ENCODE measurements at places on chromosomes 7 and 10.

DNA sequence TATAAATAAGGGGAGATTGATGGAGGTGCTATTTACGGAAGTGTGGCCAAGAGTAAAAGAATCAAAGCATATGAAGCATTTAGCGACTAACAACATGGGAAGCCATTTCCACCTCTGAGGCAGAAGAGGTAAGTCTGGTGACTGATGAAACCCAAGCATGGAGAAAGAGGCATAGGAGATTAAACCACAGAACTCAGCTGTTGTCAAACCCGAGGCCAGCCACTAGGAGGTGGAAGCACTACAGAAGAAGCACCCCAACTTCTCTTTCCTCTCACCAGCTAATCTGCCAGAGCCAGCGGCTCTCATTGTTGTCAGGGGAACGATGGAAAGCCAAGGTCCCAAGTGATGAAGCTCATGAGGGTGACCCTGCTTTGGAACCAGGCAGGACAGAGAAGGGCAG, 19.6 kb upstream of the CNTNAP2 start:
- no peak for DNase-seq

GRCh38 chr10:60282771-60283353, 106.8 kb downstream of the ANK3 start:
- DNase-seq: no peak

DNA sequence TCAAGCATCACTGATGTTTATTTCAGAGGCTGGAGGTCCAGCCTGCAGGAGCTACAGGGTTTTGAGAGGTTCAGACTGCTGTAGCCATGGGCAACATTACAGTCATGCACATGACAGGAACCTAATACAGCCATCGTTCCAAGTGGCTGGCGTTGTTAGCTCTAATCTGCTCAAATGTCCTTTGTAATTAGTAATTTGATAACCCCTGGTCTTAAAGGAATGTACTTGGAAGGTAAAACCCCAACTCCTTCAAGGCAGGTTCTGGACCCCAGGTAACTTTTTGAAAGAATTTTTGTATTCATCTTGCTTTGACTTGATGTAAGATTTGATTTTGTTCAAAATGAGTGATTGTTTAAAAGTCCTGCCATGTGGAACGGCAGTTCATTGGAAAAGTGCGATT, 34.7 kb upstream of the FOXI2 start:
- DNase-seq: no peak

GRCh38 chr7:3070908-3071307, 27.2 kb upstream of the CARD11 start:
- DNase-seq: no peak

DNA sequence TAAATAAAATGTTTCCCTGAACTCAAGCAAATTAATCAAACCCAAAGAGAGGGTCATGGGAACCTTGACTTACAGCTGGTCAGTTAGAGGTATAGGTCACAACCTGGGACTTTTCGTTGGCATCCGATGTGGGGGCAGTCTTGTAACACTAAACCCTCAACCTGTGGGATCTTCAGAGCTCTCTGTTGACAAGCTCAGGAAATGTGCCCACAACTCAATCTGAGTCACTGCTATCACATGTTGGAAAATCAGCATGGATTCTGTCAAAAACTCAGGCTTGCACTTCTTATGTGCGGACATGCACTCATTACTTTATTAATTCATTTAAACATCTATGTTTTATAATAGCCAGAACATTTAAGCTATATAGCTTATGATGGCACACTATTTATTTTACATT, 424.6 kb upstream of the SORCS1 start:
- no peak for DNase-seq

DNA sequence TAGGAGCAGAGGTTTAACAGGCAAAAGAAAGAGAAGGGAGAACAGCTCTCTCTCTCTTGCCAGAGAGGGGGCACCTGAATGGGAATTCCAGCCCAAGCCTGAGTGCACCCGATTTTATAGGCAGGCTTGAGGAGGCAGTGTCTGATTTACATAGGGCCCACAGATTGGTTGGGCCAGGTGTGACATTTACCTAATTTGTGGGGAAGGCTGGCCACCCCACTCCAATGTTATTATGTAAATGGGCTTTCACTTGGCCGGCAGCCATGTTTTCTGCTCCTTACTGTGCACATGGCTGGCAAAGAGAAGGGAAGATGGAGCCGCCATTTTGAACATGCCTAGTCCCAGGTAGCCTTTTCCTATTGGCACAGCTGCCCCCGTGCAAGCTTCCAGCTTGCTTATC, 735.5 kb upstream of the AUTS2 start:
- DNase-seq: no peak

- DNase-seq: no peak
Observed at GRCh38 chr7:22008683-22009082, 63.0 kb upstream of the CDCA7L start.

DNA sequence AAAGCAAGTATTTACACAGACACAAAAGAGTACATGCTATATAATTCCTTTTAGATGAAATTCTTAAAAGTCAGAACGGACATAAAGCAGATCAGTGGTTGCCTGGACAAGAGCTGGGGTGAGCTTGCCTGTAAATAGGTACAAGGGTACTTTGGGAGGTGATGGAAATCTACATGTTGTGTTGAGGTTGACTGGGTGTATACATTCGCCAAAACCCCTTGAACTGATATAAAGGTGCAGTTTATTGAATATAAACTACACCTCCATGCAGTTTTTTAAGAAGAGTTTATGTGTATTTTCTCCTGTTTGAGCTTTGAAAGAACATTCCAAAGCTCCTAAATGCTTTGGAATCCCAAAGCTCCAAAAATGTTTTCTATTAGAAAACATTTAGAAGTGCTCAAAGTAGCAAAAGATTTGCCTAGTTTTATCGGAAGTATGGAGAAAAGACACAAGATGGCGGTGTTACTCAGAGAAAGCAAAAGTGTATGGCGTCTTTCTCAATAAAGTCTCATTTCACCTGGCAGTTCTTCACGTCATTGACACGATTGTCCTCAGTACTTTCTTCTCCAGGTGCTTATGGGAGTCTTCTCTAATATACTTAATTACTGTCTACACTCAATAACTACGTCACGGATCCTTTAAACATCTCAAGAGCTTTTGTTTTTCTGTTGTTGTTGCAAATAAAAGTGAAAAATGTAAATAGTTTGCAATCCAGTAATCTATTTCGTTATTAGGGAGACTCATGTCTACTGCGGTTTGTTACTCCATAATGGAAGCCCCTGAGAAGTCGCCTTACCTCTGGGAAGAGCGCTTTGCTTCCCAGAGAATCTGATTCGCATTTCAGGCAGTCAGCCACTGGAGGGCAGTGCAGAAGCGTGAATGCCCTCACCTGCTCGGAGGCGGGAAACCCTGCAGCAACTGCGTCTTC, 14.7 kb upstream of the SEC61G start:
- DNase-seq: peak; percentile 31

- DNase-seq: no peak
Observed at GRCh38 chr10:123841115-123841514, 50.5 kb downstream of the CPXM2 start.

- no peak for DNase-seq
Observed at GRCh38 chr7:115066634-115067033, 144.7 kb downstream of the MDFIC start.

- DNase-seq: no peak
Observed at GRCh38 chr7:27142580-27143022, 880 bp downstream of the HOXA5 start.
